Tibial nerve (tissue), 4 donors: ENCODE measurements at places on chromosomes 7 and 10. TPM values are rescaled to one million over a fixed set of nuclear protein-coding genes. Genes with fewer than 3 reads are reported as not detected.
A peak's percentile ranks its signal among the peaks of the same experiment; 100 is the strongest.

The CARD11 gene
- total RNA-seq = 4.8 TPM

The LRRC18 gene
- total RNA-seq = not detected

The PON3 gene
- 3.1 TPM for total RNA-seq

The EVX1 gene
- not detected for total RNA-seq

- H3K36me3 ChIP-seq = no peaks in the 10 kb centered on the region
- no peak for DNase-seq
- H3K27ac ChIP-seq = no peak overlapping the region
Measured at GRCh38 chr10:93591065-93591808, 9.8 kb downstream of the RBP4 start.

- H3K4me3 ChIP-seq = no peak overlapping the region
- peaks cover 27% of the 10 kb centered on the region for H3K4me1 ChIP-seq
Measured at GRCh38 chr7:128347647-128348097, 4.0 kb upstream of the RBM28 start.

DNA sequence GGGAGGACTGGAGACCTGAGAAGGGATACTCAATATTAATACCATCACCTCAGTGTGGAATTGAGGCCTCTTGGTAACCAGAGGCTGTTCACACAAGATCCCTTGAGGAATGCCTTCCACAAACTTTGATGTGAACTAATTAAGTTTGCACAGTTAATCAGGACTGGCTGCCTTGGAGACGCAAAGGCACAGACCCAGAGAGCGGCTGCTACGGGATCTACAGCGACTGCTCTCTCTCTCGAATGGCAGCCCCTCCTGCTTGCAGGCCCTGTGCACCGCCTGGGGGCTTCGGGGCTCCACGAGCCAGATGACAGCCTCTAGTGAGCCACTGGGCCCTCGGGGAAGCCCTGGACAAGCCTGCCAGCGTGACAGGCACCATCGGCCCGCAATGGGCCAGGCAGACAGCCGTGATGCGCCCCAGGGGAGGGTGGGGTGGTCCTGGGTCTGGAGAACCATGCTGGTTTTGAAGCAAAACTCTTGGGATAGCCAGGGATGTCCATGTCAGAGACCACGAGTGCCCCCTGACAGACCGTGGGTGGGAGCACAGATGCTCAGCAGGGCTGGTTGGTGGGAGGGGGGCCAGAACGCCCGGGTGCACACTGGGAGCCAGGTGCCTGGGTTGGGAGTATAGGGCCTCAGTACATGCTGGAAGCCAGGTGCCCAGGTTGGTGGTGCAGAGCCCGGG lies 195.6 kb downstream of the ELFN1 start:
- no peak overlapping the region for H3K4me3 ChIP-seq
- no peaks in the 10 kb centered on the region for H3K27me3 ChIP-seq
- H3K27ac ChIP-seq = no peak overlapping the region
- no peak for DNase-seq
- no peaks in the 10 kb centered on the region for H3K4me1 ChIP-seq

GRCh38 chr7:127393368-127394058 lies 1.0 kb upstream of the ZNF800 start:
- peak overlapping the region; percentile 94 for H3K4me3 ChIP-seq
- peak; percentile 30 for DNase-seq
- H3K4me1 ChIP-seq = peaks cover 19% of the 10 kb centered on the region

DNA sequence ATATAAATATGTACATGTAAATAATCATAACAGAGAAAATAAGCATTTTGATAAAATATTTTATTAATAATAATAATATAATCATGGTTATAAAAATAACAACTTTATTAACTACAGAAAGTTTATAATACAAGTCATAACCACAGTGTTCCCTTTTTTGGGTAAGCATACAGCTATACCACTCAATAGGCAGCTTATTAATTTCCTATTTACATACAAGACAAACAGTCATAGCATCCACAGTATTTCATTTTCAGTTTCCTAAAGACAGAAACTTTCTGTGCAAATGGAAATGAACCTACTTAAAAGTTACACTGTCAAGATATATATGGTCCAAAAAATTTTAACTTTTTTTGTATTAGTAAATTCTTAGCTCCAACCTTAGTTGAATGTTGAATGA lies 70.9 kb downstream of the HGF start:
- no peak for DNase-seq
- no peaks in the 10 kb centered on the region for H3K36me3 ChIP-seq
- no peaks in the 10 kb centered on the region for H3K27me3 ChIP-seq
- H3K4me3 ChIP-seq = no peak overlapping the region
- no peaks in the 10 kb centered on the region for H3K4me1 ChIP-seq

DNA sequence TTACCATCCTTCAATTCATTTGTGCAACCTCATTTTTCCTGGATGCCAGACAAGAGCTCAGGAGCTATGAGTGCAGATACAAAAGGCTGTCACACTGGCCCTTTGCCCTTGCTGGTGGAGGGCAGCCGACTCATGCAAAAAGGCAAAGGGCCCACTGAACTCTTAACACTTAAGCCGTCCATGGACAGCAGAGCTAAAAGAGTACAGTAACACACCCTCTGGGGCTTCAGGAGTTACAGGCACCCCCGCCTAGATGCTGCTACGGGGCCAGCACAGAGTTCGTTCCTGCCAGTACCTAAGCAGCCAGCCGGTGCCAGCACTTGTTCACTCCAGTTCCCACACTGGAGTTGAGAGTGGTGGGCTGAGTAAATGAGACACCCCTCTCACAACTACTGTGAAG lies 69.9 kb upstream of the MRLN start:
- no peaks in the 10 kb centered on the region for H3K27me3 ChIP-seq
- no peak overlapping the region for H3K4me3 ChIP-seq
- H3K4me1 ChIP-seq = peaks cover 18% of the 10 kb centered on the region
- no peak overlapping the region for H3K27ac ChIP-seq
- H3K36me3 ChIP-seq = peaks cover 6% of the 10 kb centered on the region

DNA sequence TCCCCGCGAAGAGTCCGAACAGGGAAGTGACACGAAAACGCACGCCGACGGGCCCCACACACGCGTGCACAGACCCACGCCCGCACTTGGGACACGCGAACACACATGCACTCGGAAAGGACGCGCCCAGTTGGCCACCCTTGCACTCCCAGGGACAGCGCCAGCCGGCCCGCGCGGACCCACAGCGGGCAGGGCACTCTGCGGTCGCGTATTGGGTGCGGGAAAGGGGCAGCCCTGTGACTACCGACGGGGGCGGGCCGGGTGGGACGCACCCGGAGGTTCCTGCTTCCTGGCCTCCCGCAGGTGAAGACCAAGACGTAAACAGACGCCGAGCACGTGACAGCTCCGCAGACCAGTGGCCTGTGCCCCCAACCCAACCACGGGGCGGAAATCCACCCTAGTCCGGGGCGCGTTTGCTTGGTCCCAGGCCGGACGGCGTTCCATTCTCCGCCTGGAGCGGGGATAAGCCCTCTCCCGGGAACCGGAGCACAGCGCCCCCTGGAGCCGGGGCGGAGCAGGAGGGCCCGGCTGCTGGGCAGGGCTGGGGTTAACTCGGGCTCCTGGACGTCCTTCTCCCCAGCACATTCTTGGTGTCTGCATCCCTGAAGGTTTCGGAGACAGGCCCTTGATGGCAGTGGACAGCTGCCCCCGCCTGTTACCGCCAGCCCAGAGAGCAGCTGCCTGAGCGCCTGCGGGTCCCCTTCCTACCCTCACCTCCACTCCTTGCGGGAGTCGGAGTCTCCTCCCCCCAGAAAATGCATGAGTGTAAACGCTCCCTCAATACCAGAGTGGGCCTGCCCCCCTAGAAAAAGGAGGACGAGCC lies 2.0 kb upstream of the LZTS2 start:
- H3K27me3 ChIP-seq = no peaks in the 10 kb centered on the region
- peak overlapping the region; percentile 100 for H3K27ac ChIP-seq
- H3K4me1 ChIP-seq = peaks cover 3% of the 10 kb centered on the region
- DNase-seq = no peak

DNA sequence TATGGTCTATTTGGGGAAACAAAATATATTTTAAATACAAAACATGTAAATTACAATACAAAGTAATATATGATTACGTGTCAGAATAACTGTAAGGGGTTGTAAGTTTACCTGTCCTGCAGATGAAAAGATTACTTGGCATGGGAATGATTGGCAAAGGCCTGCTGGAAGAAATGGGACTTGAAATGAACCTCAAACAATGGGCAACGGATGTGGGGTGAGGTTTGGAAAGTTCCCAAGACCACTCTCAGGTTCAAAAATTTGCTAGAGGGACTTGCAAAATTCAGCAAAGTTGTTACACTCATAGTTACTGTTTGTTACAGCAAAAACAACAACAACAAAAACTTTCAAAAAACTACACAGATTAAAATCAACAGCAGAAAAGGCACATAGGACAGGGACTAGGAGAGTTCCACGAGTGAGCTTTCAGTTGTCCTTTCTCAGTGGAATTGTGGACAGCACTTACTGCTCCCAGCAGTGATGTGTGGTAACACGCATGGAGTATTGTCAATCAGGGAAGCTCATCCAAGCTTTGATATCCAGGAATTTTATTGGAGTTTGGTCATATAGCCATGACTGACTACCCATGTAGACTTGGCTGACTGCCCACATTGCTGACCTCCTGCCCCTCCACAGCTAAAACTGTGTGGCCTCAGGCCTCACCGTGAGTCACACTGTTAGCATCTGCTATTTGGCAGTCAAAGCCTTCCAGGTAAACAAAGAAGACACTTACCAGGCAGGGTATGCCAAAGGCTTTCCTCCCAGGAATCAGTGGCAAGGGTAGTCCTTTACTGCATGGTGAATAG lies 43.8 kb downstream of the EXOC6 start:
- H3K4me1 ChIP-seq = no peaks in the 10 kb centered on the region
- no peak overlapping the region for H3K27ac ChIP-seq
- H3K36me3 ChIP-seq = no peaks in the 10 kb centered on the region
- DNase-seq = peak; percentile 12
- no peak overlapping the region for H3K4me3 ChIP-seq
- H3K27me3 ChIP-seq = no peaks in the 10 kb centered on the region

DNA sequence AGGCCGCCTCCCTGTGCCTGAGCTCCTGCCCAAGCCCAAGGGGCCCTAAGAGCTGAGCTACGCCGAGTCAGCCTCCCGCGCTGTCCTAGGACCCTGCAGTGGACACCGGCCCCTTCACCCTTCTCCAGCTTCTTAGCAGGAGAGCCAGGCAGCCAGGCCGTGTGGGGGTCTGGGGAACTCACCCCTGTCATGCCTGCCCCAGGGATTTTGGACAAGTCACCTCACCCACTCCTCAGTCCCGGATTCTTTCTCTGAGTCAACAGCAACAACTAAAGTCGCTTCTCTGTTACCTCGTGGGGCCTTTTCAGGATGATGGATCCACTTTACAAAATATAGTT lies 79.3 kb downstream of the MKI67 start:
- H3K4me3 ChIP-seq = no peak overlapping the region
- H3K36me3 ChIP-seq = no peaks in the 10 kb centered on the region
- H3K27ac ChIP-seq = no peak overlapping the region
- no peak for DNase-seq
- H3K27me3 ChIP-seq = no peaks in the 10 kb centered on the region

DNA sequence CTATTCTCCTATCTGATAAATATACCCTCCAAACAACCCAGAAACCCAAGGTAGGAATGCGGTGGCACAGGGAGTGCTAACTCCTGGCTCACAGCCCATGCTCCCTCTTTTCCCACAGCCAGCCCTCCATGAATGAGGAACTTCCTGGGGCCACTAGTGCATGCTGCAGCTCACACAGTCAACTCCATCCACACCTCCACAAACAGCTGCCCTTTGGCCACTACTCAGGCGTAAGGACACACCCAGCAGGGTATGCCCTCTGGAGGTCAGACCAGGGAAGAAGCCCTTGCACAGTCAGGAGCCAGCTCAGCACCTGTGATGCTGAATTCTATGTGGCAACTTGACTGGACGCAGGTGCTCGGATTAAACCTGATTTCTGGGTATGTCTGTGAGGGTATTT lies 85.2 kb upstream of the PIK3CG start:
- DNase-seq = no peak
- no peak overlapping the region for H3K4me3 ChIP-seq
- H3K36me3 ChIP-seq = no peaks in the 10 kb centered on the region
- H3K27ac ChIP-seq = no peak overlapping the region
- H3K27me3 ChIP-seq = no peaks in the 10 kb centered on the region
